ENCODE measurements at places on chromosomes 7 and 10. TPM values are rescaled to one million over a fixed set of nuclear protein-coding genes. Genes with fewer than 3 reads are reported as not detected.

DNA sequence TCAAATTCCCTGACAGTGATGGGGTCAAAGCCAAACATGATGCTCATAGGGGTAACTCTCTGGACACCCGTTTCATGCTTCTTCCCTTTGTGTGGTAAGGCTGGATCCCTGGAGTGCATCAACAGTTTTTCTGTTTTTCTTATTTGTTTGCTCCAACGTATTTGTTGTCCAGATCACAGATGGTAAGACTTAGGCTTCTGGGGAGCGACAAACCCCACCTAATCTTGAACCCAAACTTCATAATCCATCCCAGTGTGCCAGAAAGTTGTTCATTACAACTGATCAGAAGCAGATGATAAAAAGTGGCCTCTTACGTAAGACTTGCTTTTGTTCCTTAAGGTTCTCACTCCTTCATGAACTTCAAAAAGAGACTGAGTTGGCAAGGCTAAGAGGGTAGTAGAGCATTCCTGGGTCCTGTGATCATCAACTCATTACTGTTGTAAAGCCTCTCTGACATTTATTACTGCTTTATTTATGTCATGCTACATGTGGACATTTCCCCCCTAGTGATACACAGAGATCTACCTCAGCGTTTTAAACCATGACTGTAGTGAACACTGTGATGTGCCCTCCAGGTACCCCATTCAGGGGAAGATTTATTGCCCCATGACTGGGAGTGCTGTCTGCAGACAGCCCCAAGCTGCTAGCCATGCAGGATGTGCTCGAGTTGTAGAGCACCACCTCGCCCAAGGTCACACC is 125.6 kb downstream of the CCDC71L start:
- DNase-seq, result no peak

DNA sequence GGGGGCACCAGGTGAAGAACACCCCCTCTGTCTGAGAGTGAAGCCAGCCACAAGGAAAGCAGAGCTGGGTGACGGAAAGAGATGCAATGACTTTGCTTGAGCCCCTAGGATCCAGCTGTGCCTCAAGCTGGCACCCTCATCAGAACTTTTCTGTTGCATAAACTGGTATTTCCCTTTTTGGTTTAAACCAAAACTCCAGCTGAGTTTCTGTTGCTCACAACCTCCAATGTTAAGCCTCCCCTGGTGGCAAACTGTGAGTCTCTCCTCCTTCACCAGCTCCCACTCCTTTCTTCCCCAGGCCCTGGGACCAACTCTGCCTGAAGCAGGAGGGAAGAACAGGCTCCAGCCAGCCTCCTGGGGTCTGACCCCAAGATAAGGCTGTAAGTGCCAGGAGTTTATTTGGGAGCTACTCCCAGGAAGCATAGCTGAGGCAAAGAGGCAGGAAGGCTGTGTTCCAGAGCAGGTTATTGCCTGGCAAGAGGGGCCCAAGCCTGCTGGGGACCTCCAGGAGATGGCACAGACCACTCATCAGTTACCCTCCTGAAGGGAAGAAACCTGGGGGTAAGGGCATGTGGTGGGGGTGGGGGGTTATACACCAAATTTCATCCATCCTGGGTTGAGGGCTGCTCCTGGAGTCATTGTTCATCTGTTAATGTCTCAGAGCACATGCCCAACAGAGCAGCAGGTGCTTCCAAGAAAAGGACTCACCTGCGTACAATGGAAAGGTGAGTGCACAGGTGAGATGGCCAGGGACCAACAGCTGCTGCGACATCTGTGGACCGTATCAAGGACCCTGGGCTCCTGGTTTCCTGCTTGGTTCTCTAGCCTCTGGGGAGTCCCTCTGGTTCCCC is 73.3 kb upstream of the NANOS1 start:
- DNase-seq, result no peak

DNA sequence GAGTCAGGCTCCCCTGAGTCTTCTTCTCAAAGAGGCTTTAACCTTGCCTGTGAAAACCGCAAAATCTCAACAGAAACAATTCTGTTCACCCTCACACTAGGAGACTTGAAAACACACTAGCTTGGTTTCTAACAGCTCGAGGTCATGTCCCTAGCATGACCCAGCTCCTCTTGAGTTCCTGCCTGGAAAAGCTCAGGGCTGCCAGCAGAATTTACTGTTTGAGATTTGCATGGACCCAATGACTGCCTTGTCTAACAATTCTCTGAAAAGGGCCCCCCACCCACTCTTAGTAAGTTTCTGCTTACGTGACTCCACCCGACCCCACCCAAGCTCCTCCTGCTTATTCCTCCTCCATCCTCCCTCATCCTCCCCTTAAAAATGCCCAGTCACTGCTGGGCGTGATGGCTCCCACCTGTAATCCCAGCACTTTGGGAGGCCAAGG is 85.1 kb upstream of the KMT2C start:
- DNase-seq, result no peak

DNA sequence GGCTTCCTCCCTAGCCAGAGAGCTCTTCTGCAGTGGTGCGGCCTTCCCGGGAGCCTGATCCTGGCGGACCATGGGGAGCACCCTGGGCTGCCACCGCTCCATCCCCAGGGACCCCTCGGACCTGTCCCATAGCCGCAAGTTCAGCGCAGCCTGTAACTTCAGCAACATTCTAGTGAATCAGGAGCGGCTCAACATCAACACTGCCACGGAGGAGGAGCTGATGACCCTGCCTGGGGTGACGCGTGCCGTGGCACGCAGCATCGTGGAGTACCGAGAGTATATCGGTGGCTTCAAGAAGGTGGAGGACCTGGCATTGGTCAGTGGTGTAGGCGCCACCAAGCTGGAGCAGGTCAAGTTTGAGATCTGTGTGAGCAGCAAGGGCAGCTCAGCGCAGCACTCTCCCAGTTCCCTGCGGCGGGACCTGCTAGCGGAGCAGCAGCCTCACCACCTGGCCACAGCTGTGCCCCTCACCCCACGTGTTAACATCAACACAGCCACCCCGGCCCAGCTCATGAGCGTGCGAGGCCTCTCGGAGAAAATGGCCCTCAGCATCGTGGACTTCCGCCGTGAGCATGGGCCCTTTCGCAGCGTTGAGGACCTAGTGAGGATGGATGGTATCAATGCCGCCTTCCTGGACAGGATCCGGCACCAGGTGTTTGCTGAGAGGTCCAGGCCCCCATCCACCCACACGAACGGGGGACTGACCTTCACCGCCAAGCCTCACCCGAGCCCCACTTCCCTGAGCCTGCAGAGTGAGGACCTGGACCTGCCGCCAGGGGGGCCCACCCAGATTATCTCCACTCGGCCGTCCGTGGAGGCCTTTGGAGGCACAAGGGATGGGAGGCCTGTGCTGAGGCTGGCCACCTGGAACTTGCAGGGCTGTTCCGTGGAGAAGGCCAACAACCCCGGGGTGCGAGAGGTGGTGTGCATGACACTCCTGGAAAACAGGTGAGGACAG is 1.5 kb downstream of the EEPD1 start:
- no peak for DNase-seq

DNA sequence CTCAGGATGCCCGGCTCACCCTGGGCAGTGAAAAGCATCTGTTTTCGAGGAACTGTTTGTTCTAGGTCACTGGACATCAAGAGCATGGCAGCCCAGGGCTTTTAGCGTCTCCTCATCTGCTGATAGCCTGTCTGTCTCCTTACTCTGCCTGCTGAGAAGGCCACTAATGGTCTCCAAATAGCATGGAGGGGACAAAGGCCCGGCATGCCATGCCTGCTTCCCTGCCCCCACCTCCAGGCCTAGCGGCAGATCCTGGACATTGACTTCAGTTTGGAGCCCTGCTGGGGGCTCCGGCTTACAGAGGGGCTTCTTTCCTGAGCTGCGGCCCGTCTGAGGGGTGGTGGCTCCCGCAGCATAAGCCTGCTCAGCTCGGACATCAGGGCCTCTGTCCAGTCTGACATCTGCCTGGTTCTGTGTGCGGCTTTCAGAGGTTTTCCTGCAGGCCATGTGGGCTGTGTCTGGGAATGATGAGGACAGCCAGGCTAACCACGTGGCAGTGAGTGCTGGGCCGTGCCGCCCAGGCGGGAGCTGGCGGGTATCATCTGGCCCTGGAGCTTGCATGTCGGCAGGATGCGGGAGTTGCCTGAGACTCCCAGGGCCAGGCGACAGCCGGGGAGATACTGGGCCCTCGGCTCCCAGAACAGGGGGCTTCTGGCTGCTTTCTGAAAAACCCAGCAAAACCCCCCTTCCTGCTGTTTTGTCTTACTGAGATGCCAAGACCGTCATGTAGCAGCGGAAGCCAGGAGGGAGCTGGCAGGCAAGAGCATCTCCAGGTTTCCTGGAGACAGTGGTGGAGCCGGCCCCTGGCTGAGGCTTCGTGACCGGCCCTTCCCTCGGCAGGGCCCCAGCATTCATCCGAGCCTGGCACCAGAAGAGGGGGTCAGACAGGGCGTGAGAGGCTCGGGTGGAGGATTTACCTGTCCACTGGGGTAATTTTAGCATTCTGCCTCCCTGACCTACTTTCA is 9.2 kb downstream of the PFKFB3 start:
- no peak for DNase-seq

- DNase-seq, result no peak
Measured at GRCh38 chr10:28186887-28187578, 115.8 kb downstream of the MPP7 start.

- DNase-seq, result no peak
Measured at GRCh38 chr7:95921543-95921942, 149.2 kb downstream of the DYNC1I1 start.

DNA sequence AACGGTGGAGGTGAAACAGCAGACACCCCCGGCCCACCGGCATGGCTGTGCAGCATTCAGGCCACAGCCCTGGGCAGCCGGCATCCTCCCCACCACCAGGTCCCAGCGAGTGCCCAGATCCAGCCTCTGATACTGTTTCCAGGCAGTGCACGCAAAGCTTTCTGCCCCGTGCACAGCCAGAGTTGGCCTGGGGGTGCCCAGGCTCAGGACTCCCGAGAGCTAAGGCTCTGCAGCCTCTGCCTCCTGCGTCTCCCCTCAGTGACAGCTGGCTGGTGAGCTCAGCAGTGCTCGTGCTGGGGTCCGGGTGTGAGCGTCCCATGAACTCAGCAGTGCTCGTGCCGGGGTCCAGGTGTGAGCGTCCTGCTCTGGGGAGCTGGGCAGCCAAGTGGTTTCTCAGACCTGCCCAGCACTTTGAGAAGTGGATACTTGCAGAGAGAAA is 65.4 kb downstream of the CFAP46 start:
- no peak for DNase-seq

DNA sequence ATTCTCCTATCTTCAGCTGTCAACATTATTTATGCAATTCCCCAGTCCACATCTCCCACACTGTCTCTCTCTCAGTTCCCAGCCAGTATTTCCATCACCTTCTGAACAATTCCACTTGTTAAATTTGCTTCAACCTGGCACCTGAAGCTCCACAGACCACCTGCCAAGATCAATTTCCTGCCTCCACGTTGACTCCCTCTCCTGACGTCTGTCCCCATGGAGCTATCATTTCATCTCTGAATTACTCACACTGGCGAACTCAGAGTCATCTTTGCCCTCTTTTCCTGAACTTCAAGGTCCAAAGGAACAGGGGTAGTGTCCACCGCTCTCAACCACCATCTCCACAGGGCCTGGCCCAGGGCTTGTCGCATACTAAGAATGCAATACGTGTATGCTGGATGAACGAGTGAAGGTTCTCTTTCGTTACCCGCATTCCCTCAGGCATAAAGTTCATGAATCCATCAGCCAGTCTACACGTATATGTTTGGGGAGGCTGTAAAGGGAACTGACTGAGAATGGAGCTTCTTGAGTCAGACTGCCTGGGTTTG is 183.3 kb downstream of the JCAD start:
- no peak for DNase-seq

DNA sequence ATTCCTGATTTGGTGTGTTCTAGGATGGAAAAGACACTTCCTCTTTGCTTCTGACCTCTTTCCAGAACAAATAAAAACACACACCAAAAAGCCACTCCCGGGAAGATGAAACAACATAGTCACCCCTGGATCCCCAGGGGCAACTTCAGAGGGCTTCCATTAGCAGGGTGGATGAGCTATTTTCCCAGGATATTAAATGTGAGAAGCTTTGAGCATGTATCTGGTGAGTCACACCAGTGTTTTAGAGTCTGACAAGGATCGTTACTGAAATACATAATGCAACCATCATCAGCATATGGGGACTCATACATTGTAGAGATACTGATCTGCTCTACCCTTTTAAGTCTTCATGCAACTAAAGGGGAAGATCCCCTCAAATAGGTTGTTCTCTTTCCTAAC is 115.5 kb upstream of the ZNF438 start:
- DNase-seq, result no peak

DNA sequence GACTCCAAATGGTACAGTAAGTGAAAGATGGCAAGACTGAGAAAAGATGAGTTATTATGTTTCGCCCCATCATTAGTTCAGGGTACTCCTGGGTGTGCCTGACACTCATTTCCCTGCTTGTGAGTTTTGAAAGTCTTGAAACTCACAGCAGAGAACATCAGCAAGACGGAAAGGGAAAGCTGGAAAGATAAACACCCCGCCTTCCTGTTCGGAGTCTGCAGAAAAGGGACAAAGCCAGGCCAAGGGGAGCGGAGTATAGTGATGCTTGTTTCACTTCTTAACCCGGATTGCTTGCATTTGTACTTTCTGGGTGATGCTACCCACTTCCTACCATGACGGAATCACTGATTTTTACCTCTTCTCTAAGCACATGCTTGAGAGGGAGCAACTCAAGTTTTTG is 294.5 kb downstream of the FRMD4A start:
- no peak for DNase-seq

GRCh38 chr10:79413196-79413595 is 32.2 kb downstream of the ZCCHC24 start:
- DNase-seq, result no peak

- no peak for DNase-seq
Measured at GRCh38 chr7:113285411-113285810, 167.1 kb upstream of the SMIM30 start.

DNA sequence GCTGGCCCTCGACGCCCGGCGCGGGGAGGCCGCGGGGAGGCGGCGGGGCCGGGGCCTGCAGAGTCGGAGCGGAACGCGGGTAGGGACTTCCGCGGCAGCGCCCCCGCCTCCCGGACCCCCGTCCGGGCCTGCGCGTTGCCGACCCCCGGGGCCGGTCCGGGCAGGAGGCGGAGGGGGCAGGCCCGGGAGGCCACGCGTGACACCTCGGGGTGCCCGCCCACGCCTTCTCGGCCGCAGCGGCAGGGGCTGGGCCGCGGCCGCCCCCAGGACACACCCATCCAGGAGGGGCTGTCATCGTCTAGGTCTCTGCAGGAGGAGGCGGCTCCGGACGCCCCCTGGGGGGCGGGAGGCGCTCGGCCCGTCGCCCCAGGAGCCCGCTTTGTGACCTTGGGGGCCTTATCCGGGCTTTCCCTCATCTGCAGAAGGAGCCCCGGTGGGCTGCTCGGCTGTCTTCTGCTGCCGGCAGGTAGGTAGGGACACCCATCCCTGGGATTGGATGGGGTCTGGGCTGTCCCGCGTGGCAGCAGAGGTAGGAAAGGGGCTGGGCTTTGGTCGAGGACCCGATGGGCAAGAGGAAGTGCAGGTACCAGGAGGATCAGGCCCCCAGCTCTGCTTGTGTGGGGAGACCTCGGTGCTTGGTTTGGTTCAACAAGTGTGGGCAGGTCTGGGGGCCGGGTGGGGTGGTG is 569 bp downstream of the ZNF316 start:
- no peak for DNase-seq

GRCh38 chr7:106927536-106927935 is 62.5 kb downstream of the PIK3CG start:
- no peak for DNase-seq

Gene EIF4EBP2
- total RNA-seq, result 60.0 TPM

Gene BZW2
- total RNA-seq, result 40.9 TPM

Measured in thoracic aorta (tissue), 2 donors.